GM13976 (cell line): ENCODE measurements at places on chromosomes 1 and 21.

- no peak for DNase-seq
These were observed 131.6 kb downstream of the BEND5 start for GRCh38 chr1:48644905-48645605.

DNA sequence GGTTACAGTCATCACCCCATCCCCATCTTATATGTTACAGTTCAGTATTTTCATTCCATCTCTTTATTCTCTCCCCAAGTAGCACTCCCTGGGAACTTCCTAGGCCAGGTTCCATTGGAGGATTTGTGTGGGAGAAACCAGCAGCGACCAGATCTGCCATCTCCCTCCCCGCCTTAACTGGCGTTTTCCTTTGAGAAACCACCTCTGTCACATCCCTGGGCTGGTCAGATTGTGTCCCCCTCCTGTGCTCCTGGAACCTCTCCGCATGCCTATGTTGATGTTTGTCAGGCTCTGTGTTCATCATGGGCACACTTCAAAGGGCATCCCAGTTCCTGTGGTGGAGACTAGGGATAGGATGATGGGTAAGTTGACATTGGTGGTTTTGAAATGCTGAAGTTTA lies 126.4 kb downstream of the KIAA0319L start:
- DNase-seq = no peak

DNA sequence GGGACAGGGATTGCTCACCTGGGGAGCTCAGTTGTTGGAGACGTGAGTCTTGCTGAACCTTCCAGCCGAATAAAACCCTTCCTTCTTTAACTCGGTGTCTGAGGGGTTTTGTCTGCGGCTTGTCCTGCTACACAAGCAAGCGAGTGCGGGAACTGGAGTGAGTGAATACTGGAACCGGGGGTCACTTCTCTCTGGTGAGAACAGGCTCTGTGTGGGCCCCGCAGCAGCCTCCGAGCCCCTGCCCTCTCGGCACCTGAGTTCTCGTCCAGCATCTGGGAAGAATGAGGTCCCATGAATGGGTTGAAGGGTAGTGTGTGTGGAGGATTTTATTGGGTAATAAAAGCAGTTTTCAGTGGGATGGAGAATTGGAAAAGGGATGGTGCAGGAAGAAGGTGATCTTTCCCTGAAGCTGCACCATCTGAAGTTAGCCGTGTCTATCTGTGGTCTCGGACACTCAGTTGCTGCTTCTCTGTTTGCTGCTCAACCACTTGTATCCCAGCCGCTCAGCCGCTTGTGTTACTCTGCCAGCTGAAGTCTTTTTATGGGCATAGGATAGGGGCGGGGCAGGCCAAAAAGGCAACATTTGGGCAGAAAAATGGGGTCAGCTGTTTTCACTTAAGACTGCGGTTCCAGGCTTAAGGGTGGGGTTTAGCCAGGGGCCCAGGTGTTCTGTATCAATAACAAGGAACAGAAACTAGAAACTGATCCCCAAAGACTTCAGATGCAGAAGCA lies 450.6 kb upstream of the CAMK1G start:
- DNase-seq = no peak

- no peak for DNase-seq
These were observed 23.1 kb upstream of the CNN3 start for GRCh38 chr1:94949681-94950661.

GRCh38 chr1:51843948-51844347 lies 34.6 kb downstream of the NRDC start:
- peak; percentile 51 for DNase-seq

GRCh38 chr1:245690946-245691541 lies 536.3 kb downstream of the KIF26B start:
- DNase-seq = no peak

- no peak for DNase-seq
These were observed 37.0 kb downstream of the PKP1 start for GRCh38 chr1:201320168-201320788.

GRCh38 chr1:154969860-154970452 lies 591 bp downstream of the SHC1 start:
- no peak for DNase-seq

DNA sequence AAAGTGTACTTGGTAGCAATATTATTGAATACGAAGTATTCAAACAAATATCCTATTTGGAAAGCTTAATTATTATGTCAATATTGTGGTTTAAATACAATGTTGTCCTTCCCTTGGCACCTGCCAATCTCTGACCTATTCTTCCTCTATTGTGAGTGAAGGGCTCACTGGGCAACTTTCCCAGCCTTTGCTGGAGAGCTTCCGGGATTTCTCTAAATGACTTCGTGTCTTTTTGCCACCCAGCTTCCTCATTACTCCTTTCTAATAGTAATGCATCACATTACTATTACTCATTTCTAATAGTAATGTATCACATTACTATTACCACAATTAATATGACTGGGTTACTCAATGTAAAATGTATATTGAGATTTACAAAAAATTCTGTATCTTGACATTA lies 880.6 kb downstream of the BRINP3 start:
- DNase-seq = no peak

DNA sequence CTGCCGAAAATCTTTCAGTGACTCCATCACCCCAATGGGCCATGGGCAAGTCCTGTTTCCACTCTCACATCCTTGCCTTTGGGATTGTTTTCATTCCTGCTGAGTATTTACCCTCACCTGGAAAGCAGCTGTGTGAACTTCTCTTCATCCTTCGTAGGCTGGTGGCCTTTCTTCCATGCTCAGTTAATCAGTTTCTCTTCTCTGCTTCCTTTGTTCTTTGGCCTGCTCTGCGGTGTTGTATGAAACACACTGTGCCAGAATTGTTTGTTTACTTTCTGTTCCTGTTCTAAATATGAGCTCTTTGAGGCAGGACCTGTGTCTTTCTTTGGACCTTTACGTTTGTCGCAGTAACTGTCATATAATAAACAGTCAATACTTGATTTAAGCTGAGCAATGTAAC lies 48.6 kb downstream of the ITSN1 start:
- DNase-seq = no peak

- no peak for DNase-seq
These were observed 118.3 kb upstream of the SLC25A33 start for GRCh38 chr1:9420835-9421532.

GRCh38 chr1:169111472-169111871 lies 5.0 kb downstream of the ATP1B1 start:
- DNase-seq = no peak

- peak; percentile 53 for DNase-seq
These were observed 24.8 kb upstream of the ALDH4A1 start for GRCh38 chr1:18927082-18927653.

GRCh38 chr1:155017946-155018316 lies 15.3 kb downstream of the ZBTB7B start:
- peak; percentile 66 for DNase-seq

DNA sequence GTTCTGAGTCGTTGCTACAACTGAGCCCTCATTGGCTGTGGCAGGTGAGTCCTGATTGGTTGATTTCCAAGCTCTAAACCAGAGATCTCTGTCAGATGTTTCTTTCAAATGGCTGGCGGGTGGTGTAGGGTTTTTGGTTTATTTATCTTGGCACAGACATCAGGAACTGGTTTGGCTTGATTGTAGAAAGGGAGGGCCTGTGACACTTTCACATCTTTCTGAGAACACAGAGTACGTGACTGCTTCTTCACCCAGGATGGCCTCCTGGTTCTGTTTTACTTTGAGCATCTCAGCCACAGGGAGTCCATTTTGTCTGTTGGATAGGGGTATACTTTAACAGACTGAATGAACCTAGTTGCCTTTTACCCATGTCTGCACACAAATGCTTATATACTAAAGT lies 89.4 kb upstream of the GPR52 start:
- no peak for DNase-seq

DNA sequence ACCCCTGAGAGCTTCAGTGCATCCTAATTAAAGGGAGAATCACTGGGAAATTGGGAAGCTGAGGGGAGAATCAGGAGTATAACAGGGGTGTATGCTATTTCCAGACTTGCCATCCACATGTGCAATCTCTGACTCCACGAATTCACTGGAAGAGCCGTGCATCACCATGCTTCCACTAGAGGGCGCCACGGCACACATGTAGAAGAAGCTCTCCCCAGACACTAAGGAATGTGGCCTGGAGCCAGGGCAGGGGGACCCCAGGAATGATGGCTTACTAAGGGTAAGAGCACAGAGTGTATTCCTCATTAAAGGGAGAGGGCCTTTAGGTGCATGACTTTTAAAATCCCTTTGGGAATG lies 81.5 kb downstream of the ABCA4 start:
- DNase-seq = peak; percentile 60

- no peak for DNase-seq
These were observed 7.3 kb upstream of the APCS start for GRCh38 chr1:159580340-159580739.

DNA sequence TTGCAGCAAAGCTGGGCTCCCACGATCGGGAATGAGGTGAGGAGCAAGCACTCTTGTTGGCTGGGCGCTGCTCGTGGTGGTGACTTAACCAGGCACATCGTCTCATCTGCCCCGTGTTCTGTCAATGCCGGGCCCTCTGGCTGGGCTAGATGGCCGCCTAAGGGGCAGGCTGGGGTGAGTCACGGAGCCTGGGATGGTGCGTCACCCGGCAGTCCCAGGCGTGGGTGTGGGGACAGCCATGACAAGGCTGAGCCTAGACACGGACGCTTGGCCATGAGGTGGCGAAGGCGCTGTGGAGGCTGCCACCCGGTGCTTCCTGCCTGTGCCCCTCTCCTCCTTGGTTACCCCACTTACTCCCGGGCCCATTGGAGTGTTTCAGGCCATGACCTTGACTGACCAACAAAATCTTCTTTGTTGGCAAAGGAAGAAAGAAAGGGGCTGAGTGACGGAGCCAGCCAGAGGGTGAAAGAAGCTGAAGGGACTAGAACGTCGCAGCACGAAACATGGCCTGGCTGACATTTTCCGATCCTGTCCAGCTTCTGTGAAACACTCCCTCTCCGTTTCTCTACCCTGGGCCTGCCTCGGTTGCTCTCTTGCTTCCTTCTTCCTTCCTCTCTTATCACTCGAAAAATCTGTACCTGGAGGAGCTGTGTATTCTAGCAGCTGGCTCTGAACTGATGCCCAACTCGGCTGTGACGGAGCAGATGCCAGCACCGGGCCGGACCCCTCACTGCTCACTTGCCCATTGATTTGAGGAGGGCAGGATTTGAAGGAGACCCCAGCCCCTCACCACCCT lies 596 bp downstream of the CD247 start:
- DNase-seq = no peak

- no peak for DNase-seq
These were observed 111.5 kb upstream of the LYPLAL1 start for GRCh38 chr1:219062161-219062560.

- no peak for DNase-seq
These were observed 9.6 kb upstream of the PRPF3 start for GRCh38 chr1:150311762-150312161.

DNA sequence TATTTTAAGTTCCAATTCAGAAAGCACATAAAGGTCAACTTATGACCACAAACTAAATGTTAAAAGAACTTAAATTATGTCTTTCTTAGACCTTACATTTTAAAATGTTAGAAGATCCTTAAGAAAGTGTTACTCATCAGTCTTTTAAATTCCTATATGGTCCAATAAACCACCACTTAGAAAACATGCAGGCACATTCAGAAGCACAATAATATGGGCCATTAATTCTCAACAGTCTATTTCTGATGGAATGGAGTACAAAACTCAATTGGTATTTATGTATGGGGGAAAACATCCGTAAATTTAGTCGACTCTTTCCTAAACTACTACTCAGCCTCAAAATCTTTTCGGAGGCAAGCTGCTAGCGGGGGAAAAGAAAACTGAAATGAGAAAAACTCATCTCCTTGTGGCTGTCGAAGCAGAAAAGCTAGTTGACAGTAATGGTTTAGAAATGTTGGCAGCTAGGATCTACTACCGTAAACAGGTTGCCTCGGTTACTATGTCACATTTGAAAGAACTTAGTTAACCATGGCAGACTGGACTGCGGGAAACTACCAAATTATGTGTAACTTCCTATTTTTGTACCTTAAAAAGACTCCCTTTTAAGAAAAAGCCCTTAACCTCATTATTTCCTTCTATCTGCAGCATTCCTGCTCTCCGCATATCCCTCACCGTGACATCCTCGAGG lies 1.0 kb downstream of the TRMT1L start:
- DNase-seq = peak; percentile 12

DNA sequence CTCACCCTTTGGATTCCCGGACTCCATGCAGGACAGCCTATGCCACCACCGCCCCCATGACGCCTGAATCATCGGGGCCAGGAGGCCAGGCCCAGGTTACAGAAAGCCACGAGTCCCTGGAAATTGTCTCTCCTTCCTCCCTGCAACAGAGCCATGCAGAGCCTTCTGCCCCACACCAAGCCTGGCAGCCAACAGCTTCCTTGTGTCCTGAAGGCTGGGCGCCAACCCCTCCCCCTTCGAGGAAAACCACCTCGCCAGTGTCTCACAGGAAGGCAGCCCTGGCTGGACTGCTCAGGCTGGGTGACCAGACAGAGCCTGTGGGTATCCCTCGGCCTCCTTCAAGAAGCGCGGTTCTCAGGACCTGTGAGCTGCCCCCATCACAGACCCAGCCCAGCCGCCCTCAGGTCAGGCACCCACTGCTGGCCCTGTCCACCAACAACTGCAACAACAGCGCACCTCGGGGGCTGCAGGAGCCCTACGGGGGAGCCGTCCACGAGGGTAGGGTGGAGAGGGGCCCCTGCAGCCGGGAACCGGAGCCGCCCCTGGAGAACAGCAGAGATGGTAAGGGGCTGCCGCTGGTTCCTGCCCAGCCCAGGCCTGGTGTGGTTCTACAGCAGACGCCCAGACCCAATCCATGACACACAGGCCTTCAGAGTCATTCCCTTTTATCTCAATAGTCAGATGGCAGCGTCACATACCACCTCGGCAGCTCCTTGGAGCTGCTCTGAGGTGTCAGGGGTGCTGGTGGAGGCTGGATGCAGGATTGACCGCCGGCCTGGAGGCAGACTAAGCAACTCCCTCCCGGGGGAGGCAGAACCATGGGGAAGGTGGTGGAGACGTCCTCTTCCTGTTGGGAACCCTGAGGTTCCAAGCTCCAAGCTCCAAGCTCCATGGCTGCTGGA lies 23.7 kb downstream of the KIAA1614 start:
- no peak for DNase-seq

GRCh38 chr1:13642306-13643004 lies 57.5 kb upstream of the PRDM2 start:
- no peak for DNase-seq

- no peak for DNase-seq
These were observed 60.5 kb downstream of the RABGAP1L start for GRCh38 chr1:174219606-174220370.

DNA sequence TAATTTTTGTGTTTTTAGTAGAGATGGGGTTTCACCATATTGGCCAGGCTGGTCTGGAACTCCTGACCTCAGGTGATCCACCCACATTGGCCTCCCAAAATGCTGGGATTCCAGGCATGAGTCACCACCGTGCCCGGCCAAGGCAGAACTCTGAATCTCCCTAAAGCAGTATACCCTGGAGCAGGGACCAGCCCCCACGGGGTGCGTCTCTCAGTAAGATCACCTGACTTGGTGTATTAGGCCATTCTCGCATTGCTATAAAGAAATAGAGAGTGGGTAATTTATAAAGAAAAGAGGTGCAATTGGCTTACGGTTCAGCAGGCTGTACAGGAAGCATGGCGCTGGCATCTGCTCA lies 14.2 kb downstream of the DFFB start:
- DNase-seq = no peak

DNA sequence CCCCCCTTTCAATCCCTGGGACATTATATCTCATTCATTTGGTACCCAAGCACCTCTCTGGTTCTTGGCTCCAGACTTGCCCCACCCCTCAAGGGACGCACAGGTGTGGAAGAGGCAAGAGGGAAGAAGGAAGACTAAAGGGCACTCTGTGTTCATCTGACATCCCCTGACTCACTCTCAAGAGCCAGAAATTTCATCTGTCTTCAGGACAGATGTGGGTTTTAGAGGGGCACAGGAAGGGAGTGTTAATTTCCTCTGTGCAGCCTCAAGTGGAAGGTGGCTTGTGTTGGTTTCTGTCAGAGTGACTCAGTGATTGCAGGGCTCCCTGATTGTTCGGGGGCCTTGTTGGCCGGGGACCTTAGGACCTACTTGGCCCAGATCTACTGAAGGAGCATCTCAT lies 2.4 kb downstream of the C2CD4D start:
- no peak for DNase-seq
